ENCODE measurements at places on chromosomes 13 and 19. TPM values are rescaled to one million over a fixed set of nuclear protein-coding genes. Genes with fewer than 3 reads are reported as not detected.

Gene SDHAF1
- 15.5 TPM for total RNA-seq

- DNase-seq, result no peak
Measured at GRCh38 chr19:9043524-9043923, 33.3 kb upstream of the MUC16 start.

Gene C5AR2
- total RNA-seq, result not detected

DNA sequence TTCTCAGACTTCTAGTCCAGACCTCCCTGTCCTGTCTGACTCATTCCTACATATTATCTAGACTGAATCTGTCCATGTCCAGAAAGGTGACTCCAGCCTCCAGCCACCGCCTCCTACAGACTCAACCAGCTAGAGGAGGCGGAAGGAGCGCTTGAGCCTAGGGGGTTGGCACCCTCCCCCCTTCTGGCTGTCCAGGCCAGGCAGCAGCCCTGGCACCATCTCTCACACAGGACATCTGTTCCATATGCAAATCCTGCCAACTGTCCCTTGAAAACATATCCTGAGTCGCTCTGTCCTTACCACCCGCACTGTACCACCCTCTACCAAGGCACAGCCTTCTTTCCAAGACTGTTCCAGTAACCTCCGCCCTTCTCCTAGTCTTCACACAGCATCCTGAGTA, 150.7 kb upstream of the WASF3 start:
- DNase-seq, result no peak

DNA sequence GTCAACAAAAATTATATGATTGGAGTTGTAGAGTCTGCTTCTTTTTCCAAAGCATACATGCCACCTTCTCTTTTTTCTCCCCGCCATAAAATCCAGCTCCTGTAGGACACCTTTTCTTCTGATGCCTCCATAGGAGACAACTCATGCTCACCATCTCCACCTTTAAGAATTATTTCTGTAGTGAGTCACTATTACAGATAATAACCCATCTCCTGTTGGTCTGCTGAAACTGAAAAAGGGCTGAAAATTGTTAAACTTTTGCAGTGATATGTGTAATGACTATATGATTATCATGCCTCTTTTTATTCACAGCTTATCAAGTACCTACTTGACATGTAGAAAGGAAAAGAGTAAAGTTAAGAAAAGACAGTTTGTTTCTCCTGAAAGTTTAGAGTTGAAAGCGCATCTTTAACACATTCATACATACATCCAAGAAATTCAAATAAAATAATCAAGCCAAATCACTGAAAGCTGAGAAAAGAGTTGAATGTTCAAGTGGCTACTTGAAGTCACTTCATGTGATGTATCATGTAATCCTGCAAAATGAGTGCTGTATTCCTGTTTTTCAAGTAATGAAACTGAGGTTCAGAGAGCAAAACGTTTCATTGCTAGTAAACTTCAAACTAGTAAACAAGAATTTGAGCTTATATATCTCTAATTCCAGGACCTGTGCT, 35.5 kb upstream of the LPAR6 start:
- DNase-seq, result no peak

DNA sequence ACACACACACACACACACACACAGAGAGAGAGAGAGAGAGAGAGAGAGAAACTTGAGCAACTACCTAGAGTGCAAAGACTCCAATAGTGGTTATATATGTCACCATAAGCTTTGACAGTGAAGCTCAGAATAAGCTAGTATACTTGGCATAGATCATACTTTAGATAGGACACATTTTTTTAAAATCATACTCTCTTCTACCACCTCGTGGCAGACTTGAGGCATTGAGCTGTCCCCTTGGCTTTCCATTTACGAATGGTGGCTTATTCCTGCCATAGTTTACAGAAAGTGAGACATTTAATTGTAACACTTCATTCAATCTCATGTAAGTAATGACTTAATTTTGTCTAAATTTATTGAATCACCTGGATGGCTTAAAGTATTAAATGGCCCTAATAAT, 108.2 kb downstream of the EDNRB start:
- peak; percentile 47 for DNase-seq

DNA sequence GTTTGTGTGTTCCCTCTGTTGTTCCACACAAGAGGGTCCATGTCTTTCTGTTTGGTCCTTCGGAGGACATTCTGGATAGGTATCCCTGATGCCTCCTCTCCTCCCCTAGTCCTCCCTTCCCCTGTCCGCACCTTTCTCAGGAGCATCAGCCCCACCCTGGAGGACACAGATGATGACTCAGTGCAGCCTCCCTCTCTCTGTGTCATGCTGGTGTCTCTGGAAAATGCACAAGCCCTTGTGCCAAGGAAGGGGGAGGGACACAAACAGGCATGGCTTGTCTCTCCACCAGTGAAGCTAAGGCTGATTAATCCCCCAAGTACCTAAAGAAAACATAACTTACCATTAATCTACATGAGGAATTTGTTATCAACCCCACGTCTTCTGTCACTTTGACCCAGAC, 16.2 kb upstream of the TNFRSF19 start:
- DNase-seq, result no peak

Gene SERPINE3
- not detected for total RNA-seq

Gene PEG3
- total RNA-seq, result 0.32 TPM

GRCh38 chr19:16161840-16162239, 11.5 kb downstream of the CIB3 start:
- DNase-seq, result peak; percentile 40

DNA sequence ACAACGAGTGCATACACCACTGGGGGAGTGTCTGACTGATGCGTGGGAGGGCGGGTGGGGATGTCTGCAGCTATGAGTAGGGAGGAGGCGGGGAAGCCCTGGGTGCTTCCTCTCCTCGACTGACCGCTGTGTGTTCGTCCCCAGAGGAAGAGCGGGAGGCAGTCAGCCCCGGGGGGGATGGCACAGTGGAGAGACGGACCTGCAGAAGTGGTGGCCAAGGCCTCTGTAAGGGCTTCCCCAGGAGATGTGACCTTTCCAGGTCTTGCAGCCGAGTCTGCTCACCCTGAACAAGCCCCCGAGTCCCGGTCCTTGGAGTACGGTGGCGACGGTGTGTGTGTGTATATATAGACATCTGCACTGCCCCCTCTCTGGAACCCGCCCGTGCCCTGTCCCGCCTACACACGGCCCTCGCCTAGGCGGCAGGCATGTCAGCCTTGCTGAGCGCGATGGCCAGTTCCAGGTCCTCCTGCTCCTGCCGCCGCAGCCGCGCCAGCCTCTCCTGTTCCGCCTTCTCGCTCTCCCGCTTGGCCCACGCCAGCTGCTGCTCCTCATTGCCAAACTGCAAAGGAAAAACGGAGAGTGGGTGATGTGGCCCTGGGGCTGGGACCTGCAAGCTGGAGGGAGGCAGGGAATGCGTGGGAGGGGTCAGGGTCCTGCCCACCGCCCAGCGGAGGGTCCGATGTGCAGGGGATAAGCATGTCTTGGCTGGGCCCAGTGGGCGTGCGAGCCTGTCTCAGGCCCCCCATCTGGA, 30.8 kb downstream of the KLF2 start:
- peak; percentile 41 for DNase-seq

Gene VAV1
- not detected for total RNA-seq

DNA sequence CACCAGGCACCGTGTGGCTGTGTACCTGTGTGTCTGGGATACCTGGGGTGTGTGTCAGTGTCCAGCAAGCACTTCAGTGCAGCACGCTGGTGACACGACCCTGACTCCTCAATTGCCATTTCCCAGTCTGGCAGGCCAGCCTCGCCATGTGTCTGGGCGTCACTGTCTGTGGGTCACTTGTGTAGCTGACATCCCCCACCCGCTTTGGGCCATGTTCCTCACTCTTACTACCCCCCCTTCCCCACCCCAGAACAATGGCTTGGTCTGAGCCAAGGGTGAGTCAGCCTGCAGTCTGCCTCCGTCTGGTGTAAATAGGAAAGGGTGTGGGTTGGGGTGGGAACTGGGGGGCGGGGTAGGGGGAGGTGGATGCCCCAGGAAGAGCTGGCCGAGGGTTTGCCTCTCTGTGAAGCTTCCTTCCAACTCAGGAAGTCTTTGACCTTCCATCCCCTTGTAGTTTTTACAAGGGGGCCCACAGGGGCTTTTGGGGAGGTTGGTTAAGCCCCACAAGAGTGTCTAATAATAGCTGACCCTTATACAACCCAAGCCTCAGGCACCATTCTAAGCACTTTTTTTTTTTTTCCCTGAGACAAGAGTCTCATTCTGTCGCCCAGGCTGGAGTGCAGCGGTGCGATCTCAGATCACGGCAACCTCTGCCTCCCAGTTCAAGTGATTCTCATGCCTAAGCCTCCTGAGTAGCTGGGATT, 17.6 kb downstream of the NOVA2 start:
- DNase-seq, result no peak

- peak; percentile 68 for DNase-seq
Measured at GRCh38 chr19:55585658-55586339, 5.2 kb upstream of the ZNF579 start.

Gene APOE
- total RNA-seq, result 9.7 TPM

Gene PSG2
- total RNA-seq, result 5.2 TPM

- DNase-seq, result peak; percentile 20
Measured at GRCh38 chr19:3945838-3946237, 13.0 kb downstream of the NMRK2 start.

DNA sequence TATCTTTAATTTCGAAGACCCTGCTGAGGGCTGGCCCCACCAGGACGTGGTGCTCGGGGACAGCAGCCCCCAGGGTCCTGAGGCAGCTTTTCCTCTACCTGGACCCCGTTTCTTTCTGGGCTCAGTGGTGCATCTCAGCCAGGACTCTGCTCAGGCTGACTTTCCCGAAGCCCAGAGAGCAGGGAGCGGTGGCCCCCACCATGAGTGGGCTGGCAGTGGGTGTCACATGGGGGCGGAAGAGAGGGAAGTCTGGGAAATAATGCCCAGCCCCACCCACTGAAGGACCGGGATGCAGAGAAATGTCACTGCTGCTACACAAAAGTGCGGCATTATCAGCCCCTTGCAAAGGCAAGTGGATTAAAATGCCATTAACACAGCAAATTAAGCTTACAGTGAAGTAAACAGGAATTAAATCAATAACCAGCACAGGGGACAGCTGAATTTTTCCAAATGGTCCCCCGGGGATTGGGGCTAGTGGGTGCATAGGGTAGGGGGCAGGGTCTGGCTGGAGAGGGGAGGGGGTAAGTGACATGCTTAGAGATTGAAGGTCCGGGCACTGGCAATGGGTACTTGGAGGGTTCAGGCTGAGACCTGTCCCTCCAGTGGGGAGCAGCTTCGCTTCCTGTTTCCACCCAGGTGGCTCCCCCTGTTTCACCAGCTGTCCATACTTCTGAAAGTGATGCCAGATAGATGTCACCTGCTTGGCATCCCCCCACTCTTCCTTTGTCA, 177.3 kb downstream of the URI1 start:
- no peak for DNase-seq

DNA sequence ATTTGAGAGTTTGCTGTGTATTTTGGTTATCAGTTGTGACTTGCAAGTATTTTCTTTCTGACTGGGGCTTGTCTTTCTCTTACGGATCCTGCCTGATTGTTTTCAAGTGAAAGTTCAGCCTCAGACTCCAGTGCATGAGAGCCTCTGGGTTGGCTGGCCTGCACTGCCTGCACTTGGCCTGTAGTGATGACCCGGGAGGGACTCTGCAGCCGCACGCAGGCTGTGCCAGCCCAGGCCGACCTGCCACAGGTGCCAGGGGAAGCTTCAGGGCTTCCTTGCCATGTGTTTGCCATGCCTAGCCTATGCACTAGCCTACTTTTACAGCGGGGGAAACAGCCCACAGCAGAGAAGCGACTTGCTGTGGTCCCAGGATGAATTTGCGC, 77.0 kb downstream of the KDM4B start:
- DNase-seq, result no peak

Gene ABCA7
- 11.2 TPM for total RNA-seq

GRCh38 chr19:3762501-3763459, at the start of gene MRPL54:
Gene MRPL54 (plus strand): TSS chr19:3762682. CDS start chr19:3762701, 19 bp downstream.
- DNase-seq, result peak; percentile 100

DNA sequence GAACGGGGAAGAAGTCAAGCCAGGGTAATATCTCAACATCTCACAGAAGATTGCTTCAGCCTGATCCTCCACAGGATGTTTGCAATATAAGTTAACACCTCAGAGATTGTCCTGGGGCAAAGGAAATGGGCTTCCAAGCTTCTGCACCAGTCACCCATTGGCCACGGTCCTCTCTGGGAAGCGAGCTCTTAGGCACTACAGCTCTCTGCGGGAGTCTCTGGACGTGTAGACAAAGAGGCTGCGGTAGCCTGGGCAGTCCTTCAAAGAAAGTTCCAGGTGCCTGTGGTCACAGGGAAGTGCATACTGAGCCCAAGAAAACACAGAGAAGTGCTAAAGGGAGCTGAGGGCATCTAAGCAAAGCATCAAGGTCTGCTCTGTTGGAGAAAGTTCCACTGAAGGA, 805.7 kb downstream of the DIAPH3 start:
- no peak for DNase-seq

DNA sequence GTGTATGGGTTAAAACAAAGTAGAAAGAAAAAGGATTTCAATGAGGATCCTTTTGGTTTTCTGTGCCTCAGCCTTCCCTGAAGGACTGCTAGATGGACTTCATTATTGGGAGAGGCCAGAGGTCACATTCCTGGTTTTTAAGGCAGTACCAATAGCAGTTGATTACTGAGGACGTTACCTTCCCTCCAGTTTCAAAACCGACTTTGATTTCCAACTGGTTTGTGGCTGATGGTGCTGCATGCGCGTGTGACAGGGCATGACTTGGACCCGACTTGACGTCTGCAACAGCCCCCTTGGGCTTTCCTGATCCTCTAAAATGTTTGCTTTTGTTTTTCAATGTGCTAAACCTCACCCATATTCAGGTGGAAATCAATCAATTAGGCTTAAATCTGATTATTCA, 314.3 kb upstream of the ARGLU1 start:
- no peak for DNase-seq

DNA sequence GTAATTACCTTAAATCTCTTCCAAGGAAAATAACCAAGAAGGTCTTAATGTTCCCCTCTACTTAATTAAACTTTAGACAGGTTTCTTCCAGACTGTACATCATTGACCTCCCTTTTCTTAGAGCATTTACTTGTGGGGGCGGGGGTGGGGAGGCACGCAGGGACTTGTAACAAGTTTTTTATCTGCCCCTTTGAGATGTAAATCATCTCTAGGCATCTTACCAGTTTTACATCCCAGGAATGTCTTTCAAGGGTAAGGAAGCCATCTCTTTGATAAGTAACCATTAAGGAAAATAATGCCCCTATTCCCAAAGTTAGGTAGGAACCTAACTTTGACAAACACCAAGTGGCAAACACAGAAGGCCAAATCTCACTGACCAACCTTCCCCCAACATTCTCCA, 528.6 kb downstream of the SUCLA2 start:
- no peak for DNase-seq

- DNase-seq, result peak; percentile 36
Measured at GRCh38 chr19:13859361-13859880, 17.5 kb upstream of the NANOS3 start.

DNA sequence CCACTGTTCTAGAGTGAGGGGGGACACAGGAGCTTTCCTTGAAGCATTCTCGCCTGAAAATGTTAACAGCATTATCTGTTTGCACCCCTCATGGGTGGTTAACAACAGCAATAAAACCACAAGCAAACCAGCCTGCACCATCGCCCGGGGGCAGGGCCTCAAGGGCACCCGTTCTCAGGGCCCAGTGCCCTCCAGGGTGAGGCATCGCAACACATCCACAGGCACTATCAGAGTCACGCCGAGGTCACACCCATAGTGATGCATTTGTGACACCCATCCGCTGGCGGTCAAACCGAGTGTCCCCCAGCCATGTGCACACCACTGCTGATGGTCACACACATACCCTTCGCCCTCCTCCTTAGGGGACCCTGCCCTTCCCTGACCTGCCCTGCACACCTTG, 4.6 kb downstream of the FUT5 start:
- DNase-seq, result no peak

GRCh38 chr13:23984546-23984945, 87.2 kb upstream of the C1QTNF9B start:
- no peak for DNase-seq

- DNase-seq, result no peak
Measured at GRCh38 chr19:711254-711653, 2.5 kb downstream of the PALM start.
